ENCODE measurements at places on chromosomes 6 and 20. TPM values are rescaled to one million over a fixed set of nuclear protein-coding genes. Genes with fewer than 3 reads are reported as not detected.

GRCh38 chr6:39080246-39080875 lies 31.8 kb downstream of the GLP1R start:
- H3K36me3 ChIP-seq = no peaks in the 10 kb centered on the region
- no peak for DNase-seq
- H3K27me3 ChIP-seq = no peaks in the 10 kb centered on the region

- H3K4me1 ChIP-seq = no peaks in the 10 kb centered on the region
- H3K4me3 ChIP-seq = no peak overlapping the region
- no peak overlapping the region for H3K27ac ChIP-seq
- DNase-seq = no peak
- no peaks in the 10 kb centered on the region for H3K36me3 ChIP-seq
Observed at GRCh38 chr6:160177220-160177619, 55.6 kb downstream of the SLC22A1 start.

Gene TBXT
- not detected for total RNA-seq

Gene AFG1L
- total RNA-seq = 2.7 TPM

DNA sequence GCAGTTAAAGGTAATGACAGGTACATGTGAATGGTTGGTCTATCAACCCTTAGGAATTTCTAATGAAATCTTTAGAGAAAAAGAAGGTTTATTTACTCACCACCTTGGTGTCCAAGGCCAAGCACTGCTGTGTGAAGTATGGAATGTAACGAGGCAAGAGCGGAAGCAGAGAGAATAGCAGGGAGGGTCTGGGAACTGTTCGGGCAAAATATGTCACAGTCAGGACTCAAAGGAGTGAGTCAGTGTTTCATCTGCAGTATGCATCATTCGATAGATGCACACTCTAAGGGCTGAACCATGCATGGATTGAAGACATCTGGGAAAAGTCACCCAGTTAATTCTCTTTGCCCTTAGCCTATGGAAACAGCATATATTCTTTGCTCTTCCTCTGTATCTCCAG lies 33.2 kb downstream of the ADGRF5 start:
- no peaks in the 10 kb centered on the region for H3K36me3 ChIP-seq
- no peak overlapping the region for H3K4me3 ChIP-seq
- DNase-seq = no peak
- H3K27ac ChIP-seq = no peak overlapping the region

DNA sequence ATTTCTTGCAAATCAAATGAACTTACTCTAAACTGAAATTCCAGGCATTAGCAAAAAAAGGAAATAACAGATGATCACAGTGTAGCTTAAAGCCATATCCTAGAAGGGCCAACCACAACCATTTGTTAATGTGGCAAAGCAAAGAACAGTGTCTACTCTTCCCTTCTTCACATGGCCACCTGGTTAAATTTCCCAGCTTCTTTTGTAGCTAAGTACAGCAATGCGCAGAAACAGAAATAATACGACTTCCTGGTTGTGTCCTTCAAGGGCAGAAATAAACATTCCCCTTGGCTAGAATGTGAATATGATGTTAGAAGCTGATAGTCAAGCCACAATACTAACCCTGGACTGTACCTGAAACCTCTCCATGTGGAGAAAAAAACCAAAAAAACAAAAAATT lies 9.6 kb downstream of the SNX3 start:
- no peak for DNase-seq
- H3K4me3 ChIP-seq = no peak overlapping the region
- H3K36me3 ChIP-seq = no peaks in the 10 kb centered on the region
- H3K27ac ChIP-seq = no peak overlapping the region
- no peaks in the 10 kb centered on the region for H3K27me3 ChIP-seq

DNA sequence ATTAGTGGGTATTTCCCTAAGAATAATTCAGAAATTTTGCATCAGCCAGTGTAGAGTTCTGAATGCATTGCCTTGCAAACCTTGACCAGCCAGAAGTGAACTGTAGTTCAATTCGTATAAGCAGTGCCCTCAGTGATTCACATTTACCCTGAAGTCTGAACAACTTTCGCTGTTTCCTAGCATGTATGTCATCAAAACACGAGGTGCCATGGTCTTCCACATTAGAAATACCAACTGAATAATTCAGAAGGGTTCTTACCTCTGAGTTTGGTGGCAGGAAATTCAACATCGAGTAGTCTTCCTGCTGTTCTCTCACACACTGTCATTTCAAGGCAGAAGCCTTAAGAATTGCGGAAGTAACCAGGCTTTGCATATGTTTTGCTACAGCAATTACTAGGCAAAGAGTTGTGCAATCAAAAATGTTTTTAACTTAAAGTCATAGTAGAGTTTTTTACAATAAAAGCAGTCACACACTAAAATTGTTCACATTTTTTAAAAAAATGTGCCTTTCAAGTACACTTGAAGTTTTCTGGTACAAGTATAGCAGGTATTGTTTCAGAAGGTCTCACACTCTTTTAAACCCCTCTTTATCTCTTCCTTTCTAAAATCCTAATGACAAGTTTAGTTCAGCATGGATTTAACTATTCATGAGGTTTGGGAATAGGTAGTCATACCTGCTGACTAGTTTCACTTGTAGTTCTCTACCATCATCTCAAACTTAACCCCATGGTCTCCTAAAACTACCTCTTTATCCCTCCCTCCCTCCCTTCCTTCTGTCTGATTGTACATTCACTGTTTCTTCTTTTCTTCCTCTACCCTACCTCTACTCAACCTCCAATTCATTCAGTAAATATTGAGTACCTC lies 118.3 kb downstream of the STXBP5 start:
- H3K36me3 ChIP-seq = peaks cover 2% of the 10 kb centered on the region
- peak overlapping the region; percentile 60 for H3K27ac ChIP-seq
- no peak overlapping the region for H3K4me3 ChIP-seq
- no peaks in the 10 kb centered on the region for H3K4me1 ChIP-seq
- no peak for DNase-seq
- no peaks in the 10 kb centered on the region for H3K27me3 ChIP-seq

DNA sequence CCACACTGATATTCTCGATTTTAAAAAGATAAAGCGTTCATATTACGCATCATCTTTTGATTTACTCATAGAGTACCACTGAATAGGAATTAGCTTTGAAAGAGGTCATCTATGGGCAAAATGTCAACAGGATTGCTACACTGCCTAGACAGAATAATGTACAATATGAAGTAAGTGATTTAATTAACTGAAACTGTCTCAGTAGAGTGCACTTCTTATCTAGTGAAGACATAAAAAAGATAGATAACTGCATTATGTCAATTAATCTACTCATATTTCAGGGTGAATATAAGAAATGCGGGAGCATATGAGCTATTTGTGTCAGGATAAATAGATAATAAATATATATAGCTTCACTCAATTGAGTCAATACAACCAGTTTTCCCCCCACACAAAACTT lies 723.9 kb downstream of the EYS start:
- H3K27me3 ChIP-seq = no peaks in the 10 kb centered on the region
- H3K36me3 ChIP-seq = no peaks in the 10 kb centered on the region
- H3K4me1 ChIP-seq = no peaks in the 10 kb centered on the region

All from liver (tissue), 10 donors.